ENCODE measurements at places on chromosomes 16 and 17.

GRCh38 chr17:83154311-83155127 lies 75.1 kb downstream of the METRNL start:
- no peak for DNase-seq

DNA sequence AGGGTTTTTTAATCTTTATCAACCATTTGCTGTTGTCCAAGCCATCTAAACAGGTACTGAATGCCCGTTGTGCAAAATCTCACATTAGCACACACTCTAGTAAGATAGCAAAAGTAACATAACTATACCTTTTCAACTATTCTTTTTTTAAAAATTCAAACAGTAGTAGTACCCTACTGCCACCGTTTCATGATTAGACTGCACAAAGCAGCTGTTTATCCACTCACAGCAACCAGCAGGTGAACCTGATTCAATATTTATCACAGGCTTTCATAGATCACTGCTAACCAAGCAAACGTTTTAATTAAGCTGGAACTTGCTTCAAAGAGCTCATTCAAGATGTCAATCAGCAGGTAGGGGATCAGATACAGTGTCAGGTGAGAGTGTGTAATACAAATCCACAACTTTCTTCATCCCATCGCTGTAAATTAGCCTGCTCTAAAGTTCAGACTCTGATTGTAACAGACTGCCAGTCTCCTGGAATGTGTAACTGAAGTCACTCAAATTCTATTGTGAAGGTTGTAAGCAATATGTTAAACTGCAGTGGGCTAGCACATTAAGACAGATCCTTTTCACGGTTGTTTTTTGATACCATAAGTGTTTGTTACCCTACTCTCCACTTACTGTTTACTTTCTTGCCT lies 47.3 kb downstream of the BRIP1 start:
- DNase-seq = peak; percentile 34

GRCh38 chr16:86249631-86250030 lies 260.7 kb upstream of the FOXF1 start:
- DNase-seq = no peak

DNA sequence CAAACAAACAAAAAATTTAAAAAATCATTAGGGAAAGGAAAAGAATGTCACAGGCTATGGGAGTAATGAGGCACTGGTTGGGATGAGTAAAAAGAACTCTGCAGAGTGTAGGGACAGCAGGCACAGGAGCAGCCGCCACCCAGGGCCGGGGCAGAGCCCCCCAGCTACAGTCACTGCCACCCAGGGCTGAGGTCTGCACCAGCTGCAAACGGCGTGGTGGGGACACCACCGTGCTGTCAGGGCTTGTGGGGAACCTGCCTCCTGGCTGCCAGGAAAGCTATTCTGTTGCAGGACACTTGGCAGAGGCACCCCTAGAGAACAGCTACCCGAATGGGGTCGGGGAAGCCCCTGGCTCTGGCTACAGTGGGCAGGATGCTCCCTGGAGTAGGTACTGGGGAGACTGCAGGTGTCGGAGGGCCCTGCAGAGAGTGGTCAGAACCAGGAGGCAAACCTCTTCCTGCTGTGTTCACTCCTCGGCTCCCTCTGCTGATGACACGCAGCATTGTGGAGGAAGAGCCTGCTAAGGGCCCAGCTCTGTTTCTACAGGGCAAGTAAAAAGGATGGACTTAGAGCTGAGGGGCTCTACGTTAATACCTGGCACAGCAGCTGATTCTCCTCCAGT lies 32.3 kb upstream of the CAPN15 start:
- no peak for DNase-seq

DNA sequence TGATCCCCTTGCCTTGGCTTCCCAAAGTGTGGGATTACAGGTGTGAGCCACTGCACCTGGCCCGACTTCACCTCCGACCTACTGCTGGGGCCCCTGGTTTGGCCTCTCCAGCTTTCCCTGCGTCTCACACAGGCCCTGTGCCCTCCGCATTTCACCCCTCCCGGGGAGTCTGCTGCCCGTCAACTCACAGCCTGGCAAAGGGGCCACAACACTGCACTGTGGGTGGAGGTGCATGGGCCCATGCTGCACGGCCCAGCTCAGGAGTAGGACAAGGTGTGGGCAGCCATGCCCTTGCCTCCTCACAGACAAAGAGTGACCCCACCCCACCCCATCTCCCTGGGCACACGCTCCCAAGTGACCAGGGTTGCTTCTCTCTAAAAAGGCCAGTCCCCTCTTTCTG lies 12.6 kb upstream of the TBX2 start:
- no peak for DNase-seq

GRCh38 chr17:68567035-68567434 lies 34.1 kb downstream of the FAM20A start:
- DNase-seq = no peak

DNA sequence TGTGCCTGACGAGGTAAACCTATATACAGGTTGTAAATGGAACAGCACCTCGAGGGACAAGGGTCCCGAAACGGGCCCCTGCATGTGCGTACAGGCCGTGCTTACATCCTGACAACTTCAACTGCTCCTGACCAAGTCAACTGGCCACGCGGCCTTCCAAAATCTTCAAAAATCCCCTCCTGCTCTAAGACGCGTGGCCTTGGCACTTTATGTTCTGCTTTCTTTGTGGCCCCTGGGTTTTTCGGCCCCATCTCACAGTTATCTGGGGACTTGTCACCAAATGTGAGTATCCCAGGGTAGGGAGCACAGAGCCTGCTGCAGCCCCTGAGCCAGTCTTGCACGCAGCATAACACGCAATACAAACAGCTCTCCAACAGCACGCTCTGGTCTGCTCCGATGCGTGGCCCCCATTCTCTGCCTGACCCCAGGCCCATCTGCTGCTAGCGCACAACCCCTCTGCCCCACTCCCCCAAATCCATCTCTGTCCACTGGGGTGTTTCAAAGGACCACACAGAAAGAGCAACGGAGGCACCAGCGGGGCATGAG lies 659 bp downstream of the RPH3AL start:
- no peak for DNase-seq

DNA sequence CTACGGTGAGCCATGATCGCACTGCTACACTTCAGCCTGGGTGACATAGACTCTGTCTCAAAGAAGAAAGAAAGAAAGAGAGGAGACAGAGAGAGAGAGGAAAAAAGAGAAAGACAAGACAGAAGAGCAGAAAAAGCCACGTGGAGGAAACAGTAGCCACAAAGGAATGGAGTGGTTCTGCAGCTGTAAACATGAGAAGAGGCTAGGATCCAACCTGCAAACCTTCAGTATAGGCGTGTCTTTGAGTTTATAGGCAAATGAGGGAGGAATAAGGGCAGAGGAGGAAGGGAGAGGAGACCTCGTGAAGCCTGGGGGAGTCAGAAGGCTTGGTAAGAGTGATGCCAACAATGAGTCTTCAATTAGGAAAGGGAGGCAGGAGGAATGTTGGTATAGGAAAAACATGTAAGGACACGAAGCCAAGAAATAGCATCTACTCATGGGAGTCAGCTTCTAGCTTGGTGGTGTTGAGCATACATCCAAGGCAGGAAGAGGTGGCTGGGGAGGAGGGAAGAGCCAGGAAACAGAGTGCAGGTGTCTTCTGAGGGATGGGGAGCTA lies 3.9 kb downstream of the MED9 start:
- DNase-seq = no peak

DNA sequence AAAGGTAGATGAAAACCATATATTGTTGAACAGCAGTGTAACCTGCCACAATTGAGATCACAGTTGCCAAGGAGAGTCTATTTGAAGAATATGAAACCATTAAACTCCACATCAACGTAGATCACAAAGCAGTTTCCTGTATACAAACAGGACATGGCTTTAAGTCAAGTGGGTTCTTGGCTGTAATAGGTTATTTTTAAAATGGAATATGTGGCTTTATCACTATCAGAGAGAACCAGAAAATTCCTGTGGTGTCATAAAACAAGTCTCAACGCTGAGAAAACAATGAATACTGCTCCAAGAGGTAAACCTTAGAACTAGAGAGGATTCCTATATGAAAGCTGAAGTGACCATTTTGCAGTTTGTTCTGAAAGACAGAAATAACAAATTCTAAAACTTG lies 999.7 kb downstream of the CDH11 start:
- DNase-seq = no peak

GRCh38 chr17:4220655-4221054 lies 43.1 kb downstream of the ANKFY1 start:
- no peak for DNase-seq

GRCh38 chr16:88487920-88488851 lies 35.1 kb downstream of the ZFPM1 start:
- DNase-seq = no peak

DNA sequence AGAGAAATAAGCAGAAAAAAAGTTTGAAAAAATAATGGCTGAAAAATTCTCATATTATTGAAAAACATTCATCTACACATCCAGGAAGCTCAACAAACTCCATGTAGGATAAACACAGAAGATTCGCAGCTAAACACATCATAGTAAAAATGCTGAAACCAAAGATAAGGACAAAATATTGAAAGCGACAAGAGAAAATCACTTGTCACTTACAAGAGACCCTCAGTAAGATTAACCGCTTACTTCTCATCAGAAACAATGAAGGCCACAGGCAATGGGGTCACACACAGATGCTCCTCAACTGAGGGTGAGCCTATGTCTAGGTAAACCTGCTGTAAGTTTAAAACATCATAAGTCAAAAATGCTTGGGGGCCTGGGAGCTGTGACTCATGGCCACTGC lies 38.1 kb upstream of the METRNL start:
- DNase-seq = no peak

GRCh38 chr17:57941384-57942370 lies 13.5 kb downstream of the CUEDC1 start:
- DNase-seq = no peak

DNA sequence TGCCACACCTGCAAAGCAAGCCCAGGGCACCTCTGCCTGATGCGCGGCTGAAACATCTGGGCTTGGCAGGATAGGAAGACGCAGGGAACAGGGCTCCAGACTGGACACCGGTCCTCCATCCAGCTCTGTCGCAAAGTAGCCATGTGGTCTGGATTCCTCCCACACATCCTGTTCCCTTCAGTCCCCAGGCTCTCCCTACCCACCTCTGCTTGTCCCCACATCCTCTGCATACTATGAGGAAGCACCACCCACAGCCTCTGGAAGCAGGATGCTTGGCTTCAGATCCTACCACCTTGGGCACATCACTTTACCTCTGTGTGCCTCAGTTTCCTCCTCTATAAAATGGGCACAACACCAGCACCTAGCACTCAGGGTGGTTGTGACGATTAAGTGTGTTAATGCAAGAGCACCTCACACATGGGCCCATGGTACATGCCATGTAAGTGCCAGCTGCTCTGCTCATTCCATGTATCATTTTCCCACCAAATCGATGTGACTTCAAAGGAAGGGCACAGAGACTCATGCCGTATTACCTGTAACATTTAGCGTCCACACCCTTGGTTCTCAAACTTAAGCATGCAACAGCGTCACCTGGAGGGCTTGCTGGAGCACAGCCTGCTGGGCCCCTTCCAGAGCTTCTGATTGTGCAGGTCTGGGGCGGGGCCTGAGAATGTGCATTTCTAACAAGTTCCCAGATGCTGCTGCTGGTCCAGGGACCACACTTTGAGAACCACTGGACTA lies 138.6 kb upstream of the SDK2 start:
- DNase-seq = no peak

GRCh38 chr17:6421700-6422604 lies 13.0 kb downstream of the AIPL1 start:
- DNase-seq = no peak

GRCh38 chr16:10921536-10922327 lies 20.5 kb downstream of the DEXI start:
- DNase-seq = no peak

DNA sequence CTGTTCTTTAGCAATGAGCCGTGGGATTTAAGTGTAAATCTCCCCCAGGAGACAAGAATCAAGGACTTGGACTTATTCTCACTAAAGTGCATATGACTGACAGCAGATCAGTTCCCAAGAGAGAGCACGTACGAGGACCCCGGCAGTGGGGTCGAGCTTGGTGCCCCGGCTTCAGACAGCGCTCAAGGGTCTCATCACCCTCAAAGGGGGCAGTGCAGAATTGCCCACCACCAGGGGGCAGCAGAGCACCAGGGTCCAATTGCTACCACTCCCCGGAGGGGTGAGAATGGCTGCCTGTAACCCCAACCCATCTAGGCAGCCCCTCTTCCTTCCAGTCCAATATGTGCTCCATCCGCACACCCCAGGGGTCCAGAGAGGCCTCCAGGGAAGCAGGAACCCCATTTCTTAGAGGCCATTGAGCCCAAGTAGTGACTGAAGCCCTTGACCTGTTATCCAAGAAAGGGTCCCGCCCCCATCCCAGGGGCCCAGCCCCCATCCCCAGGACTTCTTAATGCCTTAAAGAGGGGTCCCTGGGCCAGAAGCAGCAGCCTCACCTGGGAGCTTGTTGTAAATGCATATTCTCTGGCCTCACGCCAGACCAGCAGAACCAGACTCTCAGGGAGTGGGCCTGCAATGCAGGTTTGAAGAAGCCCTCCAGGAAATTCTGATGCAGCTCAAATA lies 86.1 kb downstream of the ZDHHC7 start:
- no peak for DNase-seq

DNA sequence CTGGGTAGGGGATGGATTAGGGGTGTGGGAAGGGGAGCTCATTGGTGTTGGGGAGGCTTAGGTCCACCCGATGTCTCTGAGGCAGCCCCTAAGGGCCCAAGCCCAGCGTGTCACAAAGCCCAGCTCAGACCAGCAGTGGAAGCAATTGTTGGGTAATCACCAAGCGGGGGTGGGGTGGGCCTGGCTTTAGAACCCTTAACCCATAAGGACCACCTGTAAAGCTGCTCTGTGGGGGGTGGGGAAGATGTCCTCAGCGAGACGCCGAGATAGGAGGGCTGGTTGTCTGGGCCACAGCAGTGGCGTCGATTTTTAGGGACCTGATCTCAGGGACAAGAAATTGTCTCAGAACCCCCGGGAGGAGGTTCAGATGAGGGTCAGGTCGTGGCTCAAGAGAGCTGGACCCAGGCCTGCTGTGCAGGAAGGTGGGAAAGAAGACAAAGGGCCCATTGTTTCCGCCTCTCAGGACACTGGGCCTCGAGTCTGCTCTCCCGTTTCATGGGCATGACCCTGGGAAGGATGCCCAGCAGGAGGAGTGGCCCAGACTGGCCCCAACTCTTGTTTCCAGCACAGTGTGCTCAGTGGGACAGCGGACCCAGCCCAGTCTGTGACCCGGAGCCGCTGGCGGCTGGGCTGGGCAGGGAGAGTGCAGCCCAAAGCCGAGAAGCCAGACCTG lies 15.9 kb downstream of the ST6GALNAC2 start:
- no peak for DNase-seq

DNA sequence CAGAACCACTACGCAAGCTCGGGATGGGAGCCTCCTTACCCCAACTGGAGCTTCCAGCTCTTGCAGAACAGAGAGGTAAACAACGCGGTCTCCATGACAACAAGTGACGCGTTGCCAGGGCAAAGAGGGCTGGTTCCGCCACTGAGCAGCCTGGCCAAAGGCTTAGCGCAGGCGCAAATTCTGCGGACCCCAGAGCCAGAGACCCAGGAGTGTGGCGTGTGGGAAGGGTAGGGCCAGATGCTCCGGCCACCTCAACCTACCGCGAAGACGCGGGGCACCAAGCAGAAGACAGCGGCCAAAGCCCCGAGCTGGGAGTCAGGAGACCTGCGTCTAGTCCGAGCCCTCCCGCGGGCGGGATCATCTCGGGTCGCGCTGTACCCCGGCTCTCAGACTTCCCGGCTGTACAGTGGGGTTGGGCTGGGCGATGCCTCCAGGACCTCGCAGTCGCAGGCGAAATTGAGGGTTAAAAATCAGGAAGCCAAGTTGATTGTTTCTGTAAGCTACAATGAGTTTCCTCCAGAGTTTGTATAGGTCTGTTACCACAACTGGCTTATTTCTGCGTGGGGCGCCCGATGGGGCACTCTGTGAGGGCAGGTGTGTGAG lies at the start of gene TEKT1:
TEKT1 (minus strand) TSS at position 69 of the 603 bp plus-strand sequence. CDS start 1,353 bp downstream, outside the sequence.
- DNase-seq = no peak

GRCh38 chr17:41967141-41967920 lies 736 bp downstream of the CNP start:
- DNase-seq = no peak
